ENCODE measurements at places on chromosomes 11 and 22. TPM values are rescaled to one million over a fixed set of nuclear protein-coding genes. Genes with fewer than 3 reads are reported as not detected.

GRCh38 chr22:41992496-41992895 is 6.1 kb upstream of the WBP2NL start:
- no peaks in the 10 kb centered on the region for H3K27me3 ChIP-seq
- H3K4me3 ChIP-seq, result no peak overlapping the region
- H3K4me1 ChIP-seq, result no peaks in the 10 kb centered on the region
- no peak overlapping the region for H3K27ac ChIP-seq
- H3K36me3 ChIP-seq, result no peaks in the 10 kb centered on the region

DNA sequence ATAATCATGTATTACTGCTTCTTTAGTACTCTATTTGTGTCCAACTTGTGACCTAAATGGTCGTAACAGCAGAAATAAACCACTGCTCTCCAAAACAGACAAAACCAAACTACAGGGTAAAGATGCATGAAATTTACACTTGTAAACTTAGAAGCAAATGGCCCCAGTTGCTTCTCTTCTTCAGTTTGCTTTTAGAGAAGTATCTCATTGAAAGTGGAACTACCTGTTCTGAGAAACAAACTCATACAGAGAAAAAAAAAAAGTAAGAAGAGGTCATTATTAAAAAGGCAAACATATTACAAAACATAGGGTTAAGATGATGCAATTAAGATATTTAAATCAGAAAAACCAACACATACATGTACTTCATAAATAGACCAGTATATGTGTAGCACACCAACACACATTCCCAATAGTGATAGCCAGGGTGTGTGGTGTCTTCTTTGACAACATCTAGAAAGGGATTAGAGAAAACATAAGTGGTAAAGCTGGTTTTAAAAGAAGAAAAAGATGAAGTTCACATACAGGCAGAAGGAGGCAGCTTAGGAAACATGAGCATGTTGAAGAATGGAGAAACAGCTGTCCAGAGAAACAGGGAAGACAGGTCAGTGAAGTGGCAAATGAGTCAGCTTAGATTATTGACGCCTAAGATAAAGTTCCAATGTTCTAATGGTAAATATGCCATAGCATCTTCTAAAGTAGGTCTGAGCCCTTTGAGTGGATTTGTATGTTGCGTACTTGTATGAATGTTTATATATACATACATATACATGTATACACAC is 844.7 kb upstream of the CCDC90B start:
- no peaks in the 10 kb centered on the region for H3K4me1 ChIP-seq
- no peaks in the 10 kb centered on the region for H3K27me3 ChIP-seq
- no peak for DNase-seq
- H3K36me3 ChIP-seq, result no peaks in the 10 kb centered on the region
- H3K4me3 ChIP-seq, result no peak overlapping the region
- H3K27ac ChIP-seq, result no peak overlapping the region

DNA sequence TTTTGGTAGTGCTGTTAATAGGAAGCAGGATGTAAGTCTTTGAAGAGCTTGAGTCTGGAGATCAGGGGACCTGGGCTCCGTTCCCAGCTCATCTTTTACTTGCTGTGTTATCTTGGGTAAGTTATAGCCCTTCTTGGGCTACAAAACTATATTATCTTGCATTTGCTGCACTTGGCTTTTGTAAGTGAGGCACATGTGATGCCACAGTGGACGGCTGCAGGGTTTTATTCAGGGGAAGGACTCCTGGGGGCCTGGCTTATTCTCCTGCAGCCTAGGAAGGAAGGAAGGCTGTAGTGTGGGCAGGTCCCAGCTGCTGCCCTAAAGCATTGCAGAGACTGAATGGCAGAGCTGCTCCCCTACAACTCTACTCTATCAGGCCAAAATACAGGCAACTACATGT is 6.4 kb downstream of the CD82 start:
- no peak for DNase-seq
- H3K36me3 ChIP-seq, result no peaks in the 10 kb centered on the region
- peaks cover 18% of the 10 kb centered on the region for H3K4me1 ChIP-seq
- no peak overlapping the region for H3K27ac ChIP-seq
- H3K27me3 ChIP-seq, result no peaks in the 10 kb centered on the region

The OR51B5 gene
- 2.0 TPM for total RNA-seq

DNA sequence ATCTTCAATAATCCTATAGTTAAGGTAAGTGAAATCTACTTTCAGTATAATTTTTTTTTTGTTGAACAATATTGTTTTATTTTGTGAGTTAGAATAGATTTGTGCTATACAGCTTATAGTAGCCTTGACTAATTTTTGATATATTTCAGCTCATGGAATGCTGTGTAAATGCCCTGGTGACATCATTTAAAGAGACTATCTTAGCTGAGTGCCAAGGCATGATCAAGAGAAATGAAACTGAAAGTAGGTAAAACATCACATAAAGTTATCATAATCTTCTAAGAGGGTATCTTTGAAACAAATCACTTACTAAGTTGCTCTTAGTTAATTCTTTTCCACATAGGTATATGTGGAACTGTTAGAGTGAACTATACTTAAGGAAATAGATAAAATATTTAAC is 51.4 kb upstream of the ACAT1 start:
- H3K27me3 ChIP-seq, result no peaks in the 10 kb centered on the region
- DNase-seq, result no peak
- H3K27ac ChIP-seq, result no peak overlapping the region
- no peaks in the 10 kb centered on the region for H3K36me3 ChIP-seq
- H3K4me1 ChIP-seq, result no peaks in the 10 kb centered on the region

The RAB39A gene
- total RNA-seq, result 0.43 TPM

GRCh38 chr11:68498321-68498720 is 37.8 kb downstream of the PPP6R3 start:
- H3K4me3 ChIP-seq, result no peak overlapping the region
- no peak overlapping the region for H3K27ac ChIP-seq
- no peaks in the 10 kb centered on the region for H3K36me3 ChIP-seq
- H3K27me3 ChIP-seq, result no peaks in the 10 kb centered on the region

DNA sequence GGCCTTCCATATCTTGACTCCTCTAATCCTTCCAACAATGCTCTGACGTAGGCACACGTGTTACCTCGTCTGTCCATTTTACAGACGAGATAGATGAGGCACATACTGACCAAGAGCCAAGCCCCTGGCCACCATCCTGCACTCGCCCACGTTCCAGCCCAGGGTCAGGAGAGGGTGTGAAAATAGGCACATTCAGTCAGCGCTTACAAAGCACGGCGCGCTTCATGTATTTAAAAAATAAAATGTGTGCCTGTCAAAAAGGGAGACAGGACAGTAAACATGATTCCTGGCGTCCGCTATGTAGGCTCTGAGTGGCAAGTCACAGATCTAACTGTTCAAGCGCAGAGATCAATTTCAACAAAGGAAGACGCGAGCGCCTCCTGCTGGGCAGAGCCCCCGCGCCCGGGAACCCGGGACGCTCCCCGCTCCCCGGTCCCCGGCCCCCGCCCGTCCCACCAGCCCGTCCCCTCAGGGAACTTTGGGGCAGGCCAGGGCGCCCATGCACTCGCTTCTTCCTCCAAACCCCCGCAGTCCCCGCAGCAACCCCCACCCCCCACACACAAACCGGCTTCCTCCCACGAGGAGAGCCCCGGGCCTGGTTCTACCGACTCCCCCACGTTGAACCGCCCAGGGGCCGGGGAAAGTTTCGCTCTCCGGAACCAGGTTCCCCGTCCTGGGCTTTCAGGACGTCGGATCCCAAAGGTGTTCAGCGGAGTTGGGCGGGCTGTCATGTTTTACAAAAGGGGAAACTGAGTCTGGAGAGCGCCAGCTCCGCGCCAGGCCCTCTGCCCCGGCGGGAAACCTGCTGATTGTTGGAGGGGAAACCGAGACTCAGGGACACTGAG is 10.4 kb upstream of the C1QTNF6 start:
- H3K4me1 ChIP-seq, result peaks cover 17% of the 10 kb centered on the region
- no peaks in the 10 kb centered on the region for H3K36me3 ChIP-seq
- H3K27ac ChIP-seq, result peak overlapping the region; percentile 89
- peak overlapping the region; percentile 41 for H3K4me3 ChIP-seq
- H3K27me3 ChIP-seq, result no peaks in the 10 kb centered on the region

DNA sequence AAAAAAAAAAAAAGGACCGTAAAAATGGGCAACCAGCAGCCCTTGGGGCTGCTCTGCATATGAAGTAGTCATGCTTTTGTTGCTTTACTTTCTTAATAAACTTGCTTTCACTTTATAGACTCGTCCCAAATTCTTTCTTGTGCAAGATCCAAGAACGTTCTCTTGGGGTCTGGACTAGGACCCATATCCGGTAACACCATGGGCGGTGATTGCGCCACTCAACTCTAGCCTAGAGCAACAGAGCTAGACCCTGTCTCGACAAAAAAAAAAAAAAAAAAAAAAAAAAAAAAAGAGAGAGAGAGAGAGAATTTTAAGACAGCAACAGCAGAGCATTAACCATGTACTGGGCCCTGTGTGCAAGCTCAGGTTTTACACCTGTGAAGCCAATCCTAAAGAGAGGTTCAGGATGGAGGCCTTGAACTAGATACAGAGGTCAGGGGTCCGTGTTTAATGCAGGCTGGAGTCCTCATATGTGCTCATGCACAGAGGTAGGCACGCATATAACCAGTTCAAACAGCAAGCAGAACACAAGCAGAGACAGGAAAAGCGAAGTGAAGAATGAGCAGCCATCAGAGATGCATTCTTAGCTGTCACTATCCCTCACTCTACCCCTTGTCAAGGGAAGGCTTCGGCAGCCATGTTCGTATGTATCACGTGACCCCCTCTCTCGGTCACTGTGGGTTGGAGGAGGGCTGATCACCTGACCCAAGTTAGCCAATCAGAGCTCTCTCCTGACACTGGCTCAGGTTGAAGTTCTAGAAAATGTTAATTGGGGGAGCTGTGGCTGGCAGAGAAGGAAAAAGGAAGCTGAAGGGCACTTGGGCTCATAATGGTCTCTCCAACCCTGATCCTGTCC is 16.7 kb upstream of the SYT12 start:
- H3K27me3 ChIP-seq, result no peaks in the 10 kb centered on the region
- no peaks in the 10 kb centered on the region for H3K4me1 ChIP-seq
- DNase-seq, result no peak
- no peak overlapping the region for H3K27ac ChIP-seq
- H3K36me3 ChIP-seq, result no peaks in the 10 kb centered on the region

- no peaks in the 10 kb centered on the region for H3K36me3 ChIP-seq
- no peaks in the 10 kb centered on the region for H3K27me3 ChIP-seq
- H3K4me3 ChIP-seq, result no peak overlapping the region
- no peaks in the 10 kb centered on the region for H3K4me1 ChIP-seq
- DNase-seq, result no peak
These were observed 192.4 kb upstream of the MPPED2 start for GRCh38 chr11:30778596-30778995.

DNA sequence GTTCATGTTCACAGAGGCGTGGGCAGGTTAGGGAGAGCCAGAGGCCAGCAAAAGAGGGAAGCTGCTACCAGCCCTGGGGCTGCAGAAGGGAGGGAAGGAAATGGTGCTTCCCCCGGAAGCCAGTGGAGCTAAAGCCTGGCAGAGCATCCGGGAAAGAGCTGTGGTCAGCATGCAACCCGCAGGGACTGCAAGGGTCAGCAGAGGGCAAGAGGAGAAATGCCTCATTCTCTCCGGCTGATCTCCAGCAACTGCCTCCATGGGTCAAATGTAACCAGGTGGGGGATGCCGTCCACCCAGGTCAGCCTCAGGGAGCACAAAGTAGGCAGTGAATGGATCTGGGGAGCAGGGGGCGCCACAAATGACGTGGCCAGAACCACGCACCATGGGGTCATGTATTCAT is 36.9 kb upstream of the PRR5 start:
- no peak for DNase-seq
- H3K27me3 ChIP-seq, result no peaks in the 10 kb centered on the region
- peaks cover 11% of the 10 kb centered on the region for H3K4me1 ChIP-seq
- H3K4me3 ChIP-seq, result no peak overlapping the region
- no peaks in the 10 kb centered on the region for H3K36me3 ChIP-seq

DNA sequence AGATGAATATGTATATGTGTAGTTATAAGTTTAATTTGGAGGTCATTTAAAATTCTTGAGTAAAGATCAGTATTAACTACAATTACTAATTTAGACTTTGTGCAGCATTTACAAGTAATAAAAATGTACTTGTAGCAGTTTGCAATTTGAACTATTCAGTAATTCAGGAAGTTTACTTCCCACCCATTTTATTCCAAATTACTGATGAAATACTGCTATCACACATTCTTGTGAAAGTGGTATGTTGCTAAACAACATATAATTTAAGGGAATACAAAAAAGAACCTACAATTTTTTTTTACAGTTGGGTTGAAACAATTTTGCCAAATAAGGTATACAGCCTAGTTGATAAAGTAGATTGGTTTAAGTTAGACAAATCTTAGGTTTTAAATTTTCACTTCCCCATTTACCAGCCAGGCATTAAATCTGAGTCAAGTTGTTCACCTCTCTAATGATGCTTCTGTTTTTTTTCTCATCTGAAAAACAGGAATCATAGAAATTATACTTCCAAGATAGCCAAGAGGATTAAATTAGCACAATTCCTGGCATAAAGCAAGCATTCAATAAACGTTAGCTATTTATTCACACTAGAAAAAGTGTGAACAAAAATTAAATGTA is 45.3 kb downstream of the ZBTB44 start:
- H3K27me3 ChIP-seq, result no peaks in the 10 kb centered on the region
- H3K4me1 ChIP-seq, result peaks cover 3% of the 10 kb centered on the region
- H3K4me3 ChIP-seq, result no peak overlapping the region
- no peak overlapping the region for H3K27ac ChIP-seq

- no peaks in the 10 kb centered on the region for H3K27me3 ChIP-seq
- H3K4me3 ChIP-seq, result no peak overlapping the region
- peaks cover 10% of the 10 kb centered on the region for H3K4me1 ChIP-seq
- H3K27ac ChIP-seq, result no peak overlapping the region
- H3K36me3 ChIP-seq, result no peaks in the 10 kb centered on the region
These were observed 113.1 kb upstream of the TTC12 start for GRCh38 chr11:113201054-113201818.

DNA sequence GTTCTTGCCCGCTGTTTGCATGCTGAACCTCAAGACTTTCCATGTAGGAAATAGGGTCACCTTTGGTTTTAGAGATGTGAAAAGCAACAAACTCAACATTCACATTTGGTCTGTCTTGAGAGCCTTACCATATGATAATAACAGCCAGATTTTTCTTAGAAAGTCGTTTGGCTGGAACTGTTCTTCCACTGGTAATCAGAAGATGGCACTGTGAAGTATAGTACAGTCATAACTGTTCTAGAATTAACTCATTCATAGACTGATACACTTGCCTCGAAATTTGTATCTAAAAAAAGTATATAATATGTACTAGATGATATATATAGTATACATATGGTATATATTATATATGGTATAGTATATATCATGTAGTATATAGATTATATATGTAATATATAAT is 12.3 kb downstream of the LUZP2 start:
- DNase-seq, result no peak
- no peak overlapping the region for H3K4me3 ChIP-seq
- no peak overlapping the region for H3K27ac ChIP-seq
- no peaks in the 10 kb centered on the region for H3K4me1 ChIP-seq
- H3K36me3 ChIP-seq, result no peaks in the 10 kb centered on the region

- no peak for DNase-seq
- H3K4me3 ChIP-seq, result no peak overlapping the region
- H3K27ac ChIP-seq, result no peak overlapping the region
- no peaks in the 10 kb centered on the region for H3K36me3 ChIP-seq
These were observed 88.3 kb upstream of the CRTAM start for GRCh38 chr11:122750049-122750448.
